ENCODE measurements at places on chromosomes 3 and 15. TPM values are rescaled to one million over a fixed set of nuclear protein-coding genes. Genes with fewer than 3 reads are reported as not detected.
A peak's percentile ranks its signal among the peaks of the same experiment; 100 is the strongest.

- DNase-seq = peak; percentile 13
Observed at GRCh38 chr3:56547486-56547885, 9.5 kb upstream of the CCDC66 start.

DNA sequence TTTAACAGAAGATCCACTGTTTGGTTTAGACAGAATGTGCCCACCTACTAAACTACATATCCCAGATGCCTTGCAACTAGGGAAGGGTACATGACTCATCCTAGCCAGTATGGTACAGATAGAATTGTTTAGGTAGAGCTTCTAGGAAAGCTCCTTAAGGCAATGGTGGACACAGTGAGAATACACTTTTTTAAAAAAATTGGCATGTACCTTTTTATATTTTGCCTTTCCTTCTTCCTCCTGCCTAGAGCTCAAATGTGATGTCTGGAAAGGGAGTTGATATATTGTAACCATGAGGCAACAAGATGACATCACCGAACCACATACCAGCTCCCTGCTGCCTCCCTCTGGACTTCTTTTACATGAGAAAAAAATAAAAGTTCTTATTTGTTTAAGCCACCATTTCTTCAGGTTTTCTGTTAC is 14.4 kb upstream of the C3orf80 start:
- DNase-seq = peak; percentile 82

- DNase-seq = no peak
Observed at GRCh38 chr15:64151727-64152506, at the start of gene SNX22. SNX22 (plus strand) TSS chr15:64151731; CDS start chr15:64151776, 45 bp downstream.

DNA sequence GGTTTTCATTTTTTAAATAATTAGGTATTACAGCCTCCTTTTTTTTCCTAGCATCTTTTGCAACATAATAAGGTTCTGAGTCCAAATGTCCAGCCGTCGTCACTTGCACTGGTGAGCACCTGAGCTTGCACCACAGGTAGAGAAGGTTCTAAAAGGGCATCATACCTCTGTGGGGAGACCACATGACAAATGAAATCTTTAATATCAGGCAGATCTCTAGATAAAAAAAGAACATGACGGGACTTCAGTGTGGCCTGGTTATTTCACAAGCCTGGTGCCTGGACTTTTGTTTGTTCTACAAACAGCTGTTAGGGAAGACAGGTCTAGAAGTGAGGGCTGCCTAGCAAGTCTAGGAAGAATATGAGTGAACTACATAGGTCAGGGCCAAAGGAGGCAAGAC is 3.6 kb downstream of the ZBED2 start:
- no peak for DNase-seq

- DNase-seq = peak; percentile 51
Observed at GRCh38 chr3:191065181-191065805, 133.7 kb upstream of the OSTN start.

DNA sequence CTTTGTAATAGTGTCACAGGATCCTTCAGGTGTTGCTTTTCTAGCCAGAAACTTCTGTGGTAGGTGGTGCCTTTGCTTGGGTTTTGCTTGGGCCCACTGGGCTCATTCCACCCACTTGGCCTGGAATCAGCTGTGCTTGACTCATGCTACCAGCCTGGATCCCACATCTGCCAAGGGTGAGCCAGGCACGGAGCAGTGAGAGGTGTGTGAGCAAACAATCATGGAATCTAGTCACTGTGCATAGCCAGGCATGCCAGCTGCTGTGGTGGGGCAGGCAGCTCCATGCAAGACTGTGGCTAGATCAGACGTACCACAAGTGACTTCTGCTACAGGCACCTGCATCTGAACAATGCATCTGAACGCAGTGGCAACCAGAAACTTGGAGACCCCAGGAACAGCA is 275.9 kb downstream of the UBE2E2 start:
- no peak for DNase-seq

DNA sequence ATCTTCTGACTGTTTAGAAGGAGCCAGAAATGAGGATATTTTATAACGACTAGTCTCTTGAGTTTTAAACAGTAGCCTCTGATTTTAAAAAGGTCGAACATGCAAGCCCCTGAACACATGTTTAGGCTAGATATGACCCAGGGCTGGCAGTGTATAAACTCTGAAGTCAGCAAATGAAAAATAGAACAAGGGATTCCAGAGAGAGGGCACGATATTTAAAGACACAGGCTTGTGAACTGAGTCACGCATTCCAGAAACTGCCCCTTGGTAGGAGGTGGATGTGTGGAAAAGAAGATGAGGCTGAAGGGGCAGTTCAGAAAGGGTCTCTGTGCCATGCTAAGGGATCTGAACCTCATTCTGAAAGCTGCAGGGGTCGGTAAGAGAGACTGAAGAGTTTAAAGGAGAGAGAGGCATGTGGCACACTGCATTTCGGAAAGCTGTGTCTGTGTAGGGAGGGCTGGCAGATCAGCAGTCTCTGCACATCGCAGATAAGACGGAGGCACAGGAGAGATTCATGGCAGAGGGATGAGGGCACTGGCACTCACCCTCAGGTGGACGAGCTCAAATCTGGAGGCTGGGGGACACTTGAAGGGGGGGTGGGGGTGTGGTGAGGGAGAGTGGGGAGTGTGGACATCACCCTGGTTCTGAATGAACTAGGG is 22.1 kb downstream of the ST8SIA2 start:
- DNase-seq = no peak

GRCh38 chr15:29129221-29129620 is 140.4 kb downstream of the NSMCE3 start:
- no peak for DNase-seq

DNA sequence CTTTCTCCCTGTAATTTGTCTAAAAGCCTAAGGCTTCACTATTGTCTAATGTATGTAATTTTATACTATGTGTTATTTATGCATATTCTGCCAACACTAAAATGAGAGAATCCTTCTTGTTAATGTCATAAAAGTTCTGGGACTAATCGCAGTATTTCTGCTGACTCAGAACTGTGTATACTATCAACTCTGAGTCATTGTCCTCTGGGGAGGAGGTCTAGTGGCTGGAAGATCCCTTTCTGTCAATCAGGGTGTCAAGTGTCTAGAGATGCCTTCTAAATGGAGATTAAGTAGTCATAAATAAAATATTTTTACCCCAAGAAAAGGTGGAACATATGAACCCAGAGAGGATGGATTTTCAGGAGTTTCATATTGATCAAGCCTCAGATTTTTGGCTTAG is 473.4 kb downstream of the AGBL1 start:
- no peak for DNase-seq

DNA sequence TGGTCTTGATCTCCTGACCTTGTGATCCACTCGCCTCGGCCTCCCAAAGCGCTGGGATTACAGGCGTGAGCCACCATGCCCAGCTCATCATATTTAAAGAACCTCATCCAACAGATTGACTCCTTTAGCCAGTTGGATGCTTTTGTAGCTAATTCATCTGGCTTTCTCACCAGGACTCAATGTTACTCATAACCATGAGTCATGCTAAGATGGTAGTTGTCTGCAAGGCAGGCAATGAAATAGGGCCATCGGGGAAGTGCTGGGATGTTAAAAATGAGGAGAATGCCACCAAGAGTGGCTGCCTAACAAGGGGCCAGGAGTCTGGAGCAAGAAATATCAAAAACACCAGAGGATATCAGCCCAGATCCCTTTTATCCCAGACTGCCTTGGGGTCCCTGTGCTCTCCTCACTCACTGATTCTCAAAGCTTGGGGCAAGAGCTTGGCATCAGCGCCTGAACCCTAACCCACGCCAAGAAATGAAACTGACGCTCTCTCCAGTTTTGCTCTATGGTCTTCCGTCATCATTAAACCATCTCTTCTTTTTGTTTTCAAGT is 7.4 kb upstream of the PCOLCE2 start:
- peak; percentile 73 for DNase-seq

- peak; percentile 23 for DNase-seq
Observed at GRCh38 chr15:72155003-72155621, 36.9 kb downstream of the SENP8 start.

DNA sequence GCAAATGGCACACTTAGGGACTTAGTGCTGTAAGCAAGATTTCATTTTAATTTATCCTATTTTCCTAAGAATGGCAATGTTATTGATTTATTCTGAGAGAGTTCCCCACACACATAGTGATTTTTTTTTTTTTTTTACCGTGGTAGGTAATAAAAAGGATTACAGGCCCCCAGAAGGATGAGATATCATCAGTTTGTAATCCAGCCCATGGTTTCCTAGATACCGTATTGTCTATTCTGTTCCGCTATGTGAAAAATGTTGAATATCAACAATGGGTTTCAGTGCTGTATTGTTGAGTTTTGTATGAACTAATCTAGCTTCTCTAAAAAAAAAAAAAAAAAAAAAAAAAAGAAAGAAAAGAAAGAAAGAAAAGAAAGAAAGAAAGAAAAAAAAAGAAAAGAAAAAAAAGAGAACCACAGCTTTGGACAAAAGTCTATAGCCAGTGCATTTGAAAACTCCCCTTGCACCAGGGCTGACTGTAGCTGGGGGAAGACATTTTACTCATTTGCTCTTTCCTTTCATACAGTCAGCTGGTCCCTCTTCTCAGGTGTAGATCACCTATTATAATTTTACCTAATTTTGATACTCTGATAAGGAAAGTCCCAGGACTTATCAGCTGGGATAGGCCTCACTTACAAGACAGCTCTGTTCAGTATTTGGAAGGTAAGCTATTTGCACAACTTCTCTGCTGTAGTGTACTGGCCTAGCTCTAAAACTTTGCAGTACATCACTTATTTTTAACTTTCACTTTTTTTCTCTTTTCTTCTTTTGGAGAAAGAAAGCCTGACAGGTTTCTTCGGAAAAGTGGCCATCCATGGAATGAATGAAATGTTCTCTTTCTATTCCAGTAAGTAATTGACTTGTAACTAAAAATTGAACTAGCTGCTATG is 101.4 kb upstream of the SOX2 start:
- no peak for DNase-seq

DNA sequence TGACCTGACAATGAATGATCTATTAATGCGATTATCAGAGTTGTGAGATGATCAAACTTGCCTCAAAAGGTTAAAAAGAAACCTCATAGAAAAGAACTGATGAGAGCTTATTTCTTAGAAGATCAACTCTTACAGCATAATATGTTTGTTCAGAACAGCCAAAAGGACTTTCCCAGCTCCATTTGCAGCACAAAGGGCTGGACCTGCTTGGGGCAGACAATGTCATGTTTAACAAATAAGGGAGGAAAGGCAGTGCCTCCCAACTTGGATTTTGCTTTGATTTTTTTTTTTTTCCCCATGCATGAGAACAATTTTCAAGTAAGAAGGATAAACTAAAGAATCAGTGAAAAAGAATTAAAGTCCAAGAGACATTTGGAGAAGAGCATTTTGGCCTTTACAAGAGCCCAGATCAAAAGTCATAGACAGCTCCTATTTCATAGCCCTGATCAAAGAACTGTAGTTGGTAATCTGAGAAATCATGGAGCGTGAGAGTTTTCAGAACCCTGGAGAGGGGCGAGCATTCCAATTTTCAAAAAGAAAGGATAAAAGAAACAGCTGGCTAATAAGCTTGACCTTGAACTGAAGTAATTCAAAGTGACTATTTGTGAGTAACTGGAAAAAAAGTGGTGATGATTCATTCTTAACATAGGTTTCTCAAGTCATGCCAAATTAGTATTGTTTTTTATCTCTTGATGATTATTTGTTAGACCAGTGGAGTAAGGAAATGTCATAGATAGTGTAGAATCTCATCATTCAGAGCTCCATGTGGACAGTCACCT is 136.0 kb upstream of the CFAP20DC start:
- DNase-seq = peak; percentile 35

- no peak for DNase-seq
Observed at GRCh38 chr3:130260918-130261317, 84.6 kb upstream of the COL6A5 start.

DNA sequence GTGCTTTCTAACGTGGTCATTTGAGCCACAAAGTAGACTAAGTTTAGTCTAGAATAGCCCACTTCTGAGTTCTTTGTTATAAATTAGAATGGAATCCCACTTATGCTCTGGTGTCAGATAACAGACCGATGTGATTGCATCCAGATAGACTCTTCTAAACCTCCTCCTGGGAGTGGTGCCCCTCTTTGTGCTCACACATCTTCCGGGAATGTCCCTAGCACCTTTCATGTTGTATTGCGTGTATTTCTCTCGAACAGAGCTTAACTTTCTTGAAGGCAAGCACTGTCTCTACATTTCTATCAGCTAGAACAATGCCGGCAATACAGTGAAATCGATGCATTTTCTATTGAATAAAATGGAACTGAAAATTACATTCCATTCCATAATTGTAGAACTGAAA is 23.0 kb downstream of the CP start:
- peak; percentile 22 for DNase-seq

DNA sequence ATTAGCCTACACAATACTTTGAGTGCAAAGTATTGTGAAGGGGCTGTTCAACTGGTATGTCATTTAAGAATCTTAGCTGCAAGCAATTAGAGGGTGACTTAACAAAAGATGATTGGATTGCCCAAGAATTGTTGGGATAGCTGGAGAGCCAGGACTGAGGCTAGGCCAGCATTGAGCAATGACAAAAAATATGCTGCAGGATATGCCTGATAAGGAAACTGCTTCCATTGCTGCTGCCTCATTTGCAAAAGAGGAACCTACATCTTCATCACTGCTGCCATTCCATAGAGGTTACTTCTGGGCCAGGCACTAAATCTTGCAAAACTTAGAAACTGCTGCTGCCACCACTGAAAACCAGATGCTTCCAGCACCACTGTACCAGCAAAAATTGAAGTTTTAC is 108.0 kb upstream of the TBC1D5 start:
- peak; percentile 53 for DNase-seq

DNA sequence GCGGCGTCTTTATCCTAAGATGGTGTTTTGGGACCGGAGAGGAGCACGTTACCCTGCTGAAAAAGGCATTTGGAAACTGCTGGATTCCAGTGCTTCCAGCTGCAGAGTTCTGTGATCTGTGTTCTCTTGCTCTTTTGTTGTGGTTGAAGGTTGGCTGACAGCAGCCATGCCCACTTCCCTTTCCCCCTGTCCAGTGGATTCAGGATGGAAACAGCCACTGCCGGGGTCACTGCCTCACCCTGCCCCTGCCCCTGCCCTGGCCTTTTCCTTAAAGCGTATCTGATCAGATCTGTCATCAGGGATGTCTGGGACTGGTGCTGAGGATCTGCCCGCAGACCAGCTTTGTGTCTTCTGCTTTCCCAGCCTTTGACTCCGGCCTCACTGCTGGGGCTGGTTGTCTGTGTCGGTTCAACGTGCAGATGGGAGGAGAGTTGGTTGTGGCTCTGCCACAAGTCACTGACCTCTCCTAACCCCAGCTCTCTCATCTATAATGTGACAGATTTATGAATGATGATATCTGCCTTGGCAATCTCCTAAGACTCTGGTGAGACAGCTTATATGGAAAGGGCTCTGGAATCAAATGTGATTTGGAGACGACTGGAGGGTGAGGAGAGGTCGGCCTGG is 219.4 kb upstream of the BHLHE40 start:
- no peak for DNase-seq

Gene FGD5
- total RNA-seq = 0.18 TPM

Gene CILP
- total RNA-seq = 0.16 TPM

Gene OXSM
- total RNA-seq = 7.6 TPM

Gene ARID3B
- total RNA-seq = 2.5 TPM

Gene GOLGA8G
- not detected for total RNA-seq

Gene IMPG2
- total RNA-seq = 0.65 TPM

Gene TPRG1
- 8.6 TPM for total RNA-seq

Gene CCDC66
- total RNA-seq = 21.1 TPM

Gene THSD4
- total RNA-seq = 50.9 TPM

Data from fibroblast of the aortic adventitia (primary cell).